Activated naive CD4-positive, alpha-beta T cell (primary cell): ENCODE measurements at places on chromosomes 11 and 22.

DNA sequence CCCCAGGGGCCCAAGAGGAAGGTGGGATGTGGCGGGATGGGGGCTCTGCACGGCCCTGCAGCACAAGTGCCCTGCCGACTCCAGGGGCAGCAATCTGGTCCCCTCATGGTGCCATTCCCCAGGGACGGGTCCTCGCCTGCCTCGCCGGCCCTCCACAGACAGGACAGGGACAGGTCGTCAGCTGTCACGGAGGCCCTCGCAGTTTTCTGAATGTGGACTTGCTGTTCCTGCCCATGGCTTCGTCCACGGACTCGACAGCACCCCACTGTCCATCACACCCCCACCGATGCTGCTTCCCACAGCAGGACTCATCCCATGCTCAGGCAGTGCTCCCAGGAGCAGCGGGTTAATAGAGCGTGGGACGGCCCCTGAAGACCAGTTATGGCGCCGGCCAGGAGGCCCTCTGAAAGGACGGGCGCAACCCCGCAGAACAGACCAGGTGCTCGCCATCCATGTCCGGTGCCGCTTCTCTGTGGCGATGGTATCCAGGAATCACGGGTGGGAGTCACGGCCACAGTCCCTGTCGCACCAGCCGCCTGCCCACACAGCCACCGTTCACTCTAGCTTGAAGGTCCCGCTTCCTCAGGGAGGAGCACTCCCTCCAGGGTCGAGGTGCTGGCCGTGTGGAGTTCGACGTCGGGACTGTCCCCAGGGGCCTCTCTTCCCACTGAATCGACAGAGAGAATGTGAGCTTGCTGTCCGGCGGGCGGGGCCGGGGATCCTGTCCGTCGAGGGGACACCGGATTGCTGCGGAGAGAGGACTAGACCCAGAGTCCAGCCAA lies 18.5 kb upstream of the MUC2 start:
- DNase-seq, result no peak

DNA sequence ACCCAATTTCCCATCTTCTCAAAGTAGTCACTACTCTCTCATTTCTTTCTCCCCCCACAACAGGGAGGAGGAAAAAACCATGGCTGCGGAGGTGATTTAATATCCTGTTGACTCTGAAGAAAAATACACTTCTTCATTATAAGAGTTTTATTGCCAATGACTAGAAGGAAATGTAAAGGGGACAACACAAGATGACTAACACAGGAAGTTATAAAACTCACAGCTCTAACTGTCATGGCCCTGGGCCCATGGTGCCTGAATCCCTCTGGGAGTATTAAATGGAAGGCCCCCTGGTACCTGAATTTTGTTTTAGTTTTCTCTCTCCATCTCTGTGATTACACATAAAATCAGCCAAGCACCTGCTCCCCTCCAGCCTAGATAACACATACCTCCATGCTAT lies 352.8 kb upstream of the FAT3 start:
- no peak for DNase-seq

- no peak for DNase-seq
Observed at GRCh38 chr11:659532-660085, 22.5 kb downstream of the DRD4 start.

DNA sequence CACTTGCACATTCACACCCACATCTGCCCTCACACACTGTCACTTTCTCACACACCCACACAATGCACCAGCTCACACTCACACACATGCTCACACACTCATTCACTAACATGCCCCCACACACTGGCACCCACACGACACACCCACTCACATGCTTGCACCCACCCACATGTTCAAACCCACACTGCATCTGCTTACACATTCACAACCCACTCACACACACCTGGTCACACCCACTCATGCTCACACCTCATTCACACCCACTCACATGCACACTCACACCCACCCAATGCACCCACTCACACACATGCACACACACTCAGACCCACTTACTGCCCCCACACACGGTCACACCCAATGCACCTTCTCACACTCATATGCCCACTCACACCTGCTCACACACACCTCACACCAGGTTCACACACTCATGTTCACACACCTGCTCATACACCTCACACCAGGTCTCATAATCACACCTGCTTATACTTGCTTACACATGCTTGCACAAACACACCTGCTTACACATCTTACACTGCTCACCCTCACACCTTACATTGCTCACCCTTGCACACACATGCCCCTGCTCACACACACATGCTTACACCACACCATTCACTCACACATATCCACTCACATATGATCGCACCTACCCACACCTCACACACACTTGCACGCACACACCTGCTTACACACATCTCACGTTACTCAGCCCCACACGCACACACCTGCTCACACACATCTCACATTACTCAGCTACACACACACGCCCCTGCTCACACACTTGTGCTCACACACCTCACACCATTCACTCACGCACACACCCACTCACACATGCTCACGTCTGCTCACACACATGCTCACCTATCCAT lies 3.9 kb upstream of the MYBPC3 start:
- no peak for DNase-seq

- no peak for DNase-seq
Observed at GRCh38 chr11:123301013-123301591, 106.1 kb upstream of the CLMP start.

GRCh38 chr11:34840736-34841386 lies 75.3 kb downstream of the APIP start:
- DNase-seq, result no peak

GRCh38 chr11:68424101-68424632 lies 36.4 kb upstream of the PPP6R3 start:
- no peak for DNase-seq

GRCh38 chr22:42228483-42228882 lies 42.0 kb downstream of the TCF20 start:
- DNase-seq, result no peak

- DNase-seq, result no peak
Observed at GRCh38 chr11:122101625-122102291, 14.3 kb downstream of the BLID start.

- no peak for DNase-seq
Observed at GRCh38 chr11:57619331-57619730, 21.8 kb downstream of the SERPING1 start.

- DNase-seq, result no peak
Observed at GRCh38 chr22:32444068-32444467, 20.2 kb downstream of the BPIFC start.

- DNase-seq, result no peak
Observed at GRCh38 chr11:69971741-69972140, 106.4 kb upstream of the ANO1 start.

- DNase-seq, result no peak
Observed at GRCh38 chr11:68373189-68373814, 60.9 kb downstream of the LRP5 start.

- DNase-seq, result no peak
Observed at GRCh38 chr11:86360775-86361395, 13.8 kb upstream of the CCDC81 start.

DNA sequence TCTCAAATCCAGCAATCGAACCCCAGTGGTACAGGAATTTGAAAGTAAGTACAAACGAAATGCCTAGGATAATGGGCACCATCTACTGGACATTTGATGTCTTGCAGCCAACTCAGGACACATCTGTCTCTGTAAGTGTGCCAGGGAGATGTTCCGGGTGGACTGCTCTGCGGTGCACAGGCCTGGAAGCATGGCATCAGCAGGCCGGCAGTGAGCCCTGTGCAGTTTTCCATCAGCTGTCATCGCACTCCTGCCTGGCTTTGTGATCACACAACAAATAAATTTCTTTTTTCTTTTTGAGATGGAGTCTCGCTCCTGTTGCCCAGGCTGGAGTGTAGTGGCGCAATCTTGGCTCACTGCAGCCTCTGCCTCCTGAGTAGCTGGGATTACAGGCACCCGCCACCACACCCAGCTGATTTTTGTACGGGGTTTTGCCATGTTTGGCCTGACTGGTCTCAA lies 71.0 kb downstream of the JAM3 start:
- no peak for DNase-seq

DNA sequence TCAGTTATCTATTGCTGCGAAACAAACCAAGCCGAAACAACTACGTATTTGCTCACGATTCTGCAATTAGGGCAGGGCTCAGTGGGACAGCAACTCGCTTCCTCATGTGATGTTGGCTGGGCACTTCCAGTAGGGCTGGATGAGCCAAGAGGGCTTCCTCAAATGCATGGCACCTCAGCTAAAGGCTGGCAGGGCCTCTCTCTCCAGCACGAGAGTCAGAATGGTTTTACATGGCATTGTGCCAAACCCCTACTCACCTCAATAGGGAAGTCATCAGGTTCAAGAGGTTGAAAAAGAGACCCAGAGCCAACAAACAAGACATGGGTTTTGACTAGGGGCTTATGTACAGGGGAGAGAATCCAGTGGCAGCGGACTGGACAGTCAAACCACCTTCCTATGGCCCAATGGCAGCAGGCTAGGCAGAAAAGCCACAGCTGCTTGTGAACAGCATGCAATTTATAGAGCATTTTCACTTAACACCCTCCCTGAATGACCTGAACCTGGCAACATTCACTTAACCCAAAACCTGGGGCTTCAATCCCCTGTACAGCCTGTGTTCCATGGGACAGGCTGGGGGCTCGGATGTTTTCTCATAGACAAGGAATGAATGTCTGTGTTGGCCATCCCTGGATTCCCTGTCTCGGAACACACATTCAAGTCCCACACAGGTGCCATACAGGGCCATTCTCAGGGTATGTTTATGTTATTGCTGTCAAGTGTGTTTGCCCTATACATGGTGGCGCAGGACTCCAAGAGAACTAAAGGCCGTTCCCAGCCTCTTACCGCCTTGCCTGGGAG lies 154.2 kb upstream of the NAV2 start:
- no peak for DNase-seq

DNA sequence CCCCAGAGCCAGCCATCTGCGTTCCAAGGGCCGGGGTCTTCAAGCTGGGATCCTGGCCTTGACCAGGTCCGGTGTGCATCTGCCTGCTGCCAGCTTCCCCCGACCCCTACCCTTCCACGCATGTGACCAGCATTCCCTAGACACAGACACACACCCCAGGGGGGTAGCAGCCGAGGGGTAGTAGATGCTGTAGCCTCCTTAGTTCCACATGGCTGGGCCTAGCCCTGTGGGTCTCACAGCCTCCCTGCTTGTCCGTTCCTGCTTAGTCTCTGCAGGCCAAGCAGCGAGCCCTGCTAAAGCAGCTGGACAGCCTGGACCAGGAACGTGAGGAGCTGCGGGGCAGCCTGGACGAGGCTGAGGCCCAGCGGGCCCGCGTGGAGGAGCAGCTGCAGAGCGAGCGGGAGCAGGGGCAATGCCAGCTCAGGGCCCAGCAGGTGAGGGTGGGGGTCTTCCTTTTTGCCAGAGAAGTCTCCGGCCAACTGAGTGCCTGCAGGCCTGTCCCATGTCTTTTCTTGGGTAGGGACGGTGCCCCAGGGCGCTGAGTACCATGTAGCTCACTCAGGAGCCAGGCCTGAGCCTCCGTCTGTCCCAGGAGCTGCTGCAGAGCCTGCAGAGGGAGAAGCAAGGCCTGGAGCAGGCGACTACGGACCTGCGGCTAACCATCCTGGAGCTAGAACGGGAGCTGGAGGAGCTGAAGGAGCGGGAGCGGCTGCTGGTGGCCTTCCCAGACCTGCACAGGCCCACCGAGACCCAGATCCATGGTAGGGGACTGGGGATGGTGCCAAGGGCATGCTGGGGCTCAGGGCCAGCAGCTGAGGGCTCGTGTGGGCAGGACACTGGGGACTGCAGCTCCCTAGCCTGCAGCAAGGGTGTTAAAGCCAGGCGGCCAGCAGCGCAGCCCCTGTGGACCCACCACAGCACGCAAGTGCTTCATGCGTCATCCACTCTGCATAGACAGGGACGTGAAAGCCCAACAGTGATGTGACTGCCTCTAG lies 13.6 kb downstream of the RNF215 start:
- DNase-seq, result no peak

GRCh38 chr11:11182261-11182660 lies 170.8 kb downstream of the CSNK2A3 start:
- DNase-seq, result no peak

DNA sequence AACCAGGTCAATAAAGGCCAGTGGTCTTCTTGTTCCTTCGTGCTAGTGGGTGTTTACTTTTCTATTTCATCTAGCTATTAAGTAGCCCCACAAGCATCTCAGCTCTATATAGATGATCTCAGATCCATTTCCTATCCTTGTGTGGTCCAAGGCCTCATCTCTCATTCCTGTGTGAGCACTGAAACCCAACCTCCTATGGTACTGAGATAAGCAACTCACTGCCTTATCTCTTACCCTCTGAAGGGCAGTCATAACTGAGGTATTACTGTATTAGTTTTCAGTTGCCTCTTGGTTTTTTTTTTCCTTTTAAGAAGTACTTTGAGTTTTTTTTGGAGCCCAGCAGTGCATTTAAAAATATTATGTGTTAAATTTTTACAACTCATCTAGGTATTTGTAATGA lies 28.3 kb downstream of the ACER3 start:
- DNase-seq, result no peak

GRCh38 chr22:17596226-17596625 lies 32.3 kb downstream of the ATP6V1E1 start:
- DNase-seq, result no peak

GRCh38 chr11:863023-863909 lies 20.6 kb downstream of the TSPAN4 start:
- no peak for DNase-seq

DNA sequence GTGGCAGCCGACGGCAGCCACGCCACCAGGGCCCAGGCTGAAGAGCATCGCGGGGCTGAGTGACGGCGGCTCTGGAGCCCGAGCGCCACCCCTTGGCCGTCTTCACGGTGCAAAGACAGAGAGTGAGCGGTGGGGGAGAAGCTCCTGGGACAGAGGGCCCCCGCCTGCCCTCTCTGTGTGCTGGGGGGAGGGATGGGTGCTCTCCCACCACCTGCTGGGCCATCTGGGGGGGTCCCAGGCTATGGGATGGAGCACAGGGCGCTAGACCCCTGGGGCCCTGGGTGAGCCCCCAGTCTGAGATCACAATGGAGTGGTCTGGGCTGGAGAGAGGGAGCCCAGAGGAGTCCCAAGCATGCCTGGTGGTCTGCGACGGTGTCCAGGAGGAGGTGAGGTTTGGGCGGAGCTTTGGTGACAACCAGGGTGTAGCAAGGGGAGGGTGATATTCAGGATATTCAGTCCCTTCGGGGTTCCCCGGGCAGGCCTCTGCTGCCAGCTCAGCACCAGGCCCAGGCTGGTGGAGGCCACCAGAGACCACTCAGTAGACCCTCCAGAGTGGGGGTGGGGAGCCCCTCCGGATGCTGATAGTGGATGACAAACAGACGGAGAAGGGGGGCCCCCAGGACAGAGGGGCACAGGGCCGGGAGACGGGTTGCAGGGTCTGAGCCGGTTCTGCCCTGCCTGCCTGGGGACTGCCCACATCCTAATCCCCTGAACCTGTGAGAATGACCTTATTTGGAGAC lies 78.1 kb upstream of the PRR5 start:
- no peak for DNase-seq

GRCh38 chr11:32098142-32098903 lies 7.4 kb downstream of the RCN1 start:
- no peak for DNase-seq

DNA sequence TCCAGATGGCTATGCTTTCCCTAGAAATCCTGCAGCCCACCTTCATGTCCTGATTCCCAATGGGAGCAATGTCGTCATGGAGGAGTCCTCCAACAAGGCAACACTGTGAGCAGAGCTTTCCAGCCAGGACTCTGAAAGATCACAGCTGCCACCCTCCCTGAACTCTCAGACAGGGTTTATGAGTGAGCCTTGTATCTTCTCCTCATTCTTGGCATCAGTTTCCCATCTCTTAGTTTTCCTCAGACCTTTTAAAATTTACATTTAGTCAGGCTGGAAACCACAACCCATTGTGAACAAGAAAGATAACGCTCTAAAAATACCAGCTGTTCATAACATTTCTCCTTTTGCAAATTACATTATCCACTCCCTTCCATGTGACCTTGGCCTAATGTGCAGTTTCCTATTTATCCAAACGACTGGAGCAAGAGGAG lies 15.6 kb upstream of the LYVE1 start:
- no peak for DNase-seq

- DNase-seq, result no peak
Observed at GRCh38 chr11:70825893-70826540, 426.4 kb downstream of the SHANK2 start.
